Naive B cell (primary cell): ENCODE measurements at places on chromosomes 2 and 18.

DNA sequence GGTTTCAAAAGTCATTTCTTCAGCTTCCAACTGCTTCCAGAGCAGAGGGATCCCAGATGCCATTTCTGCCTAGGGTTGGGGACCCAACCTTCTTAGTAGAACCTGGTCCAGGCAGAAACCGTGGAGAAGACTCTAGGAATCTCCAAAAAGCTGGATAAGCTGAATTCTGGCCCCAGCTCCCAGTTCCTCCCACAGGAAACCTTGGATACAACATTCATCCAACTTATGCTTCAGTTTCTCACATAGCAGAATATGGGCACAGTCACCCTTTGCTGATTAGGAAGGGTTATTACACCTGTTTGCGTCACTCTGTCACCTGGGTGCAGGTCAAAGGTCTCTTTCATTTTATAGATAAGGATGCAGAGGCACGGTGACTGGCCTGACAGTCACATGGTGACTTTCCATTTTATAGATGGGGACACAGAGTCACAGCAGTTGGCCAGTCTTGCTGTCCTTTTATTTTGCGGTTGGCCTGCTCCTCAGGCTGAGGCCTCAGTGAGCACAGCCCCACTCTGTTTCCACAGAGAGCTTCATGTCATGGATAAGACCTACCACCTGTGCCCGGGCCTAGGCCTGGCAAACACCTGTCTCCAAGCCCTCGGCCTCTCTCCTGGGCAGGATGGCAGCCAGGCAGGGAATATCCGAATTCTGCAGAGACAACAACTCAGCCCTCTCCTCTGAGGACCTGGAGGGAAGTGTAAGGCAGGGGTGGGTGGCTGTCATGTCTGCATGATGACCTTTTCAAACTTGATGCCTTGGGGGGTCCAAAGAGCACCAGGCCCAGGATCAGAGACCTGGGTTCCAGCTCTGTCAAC lies 148.8 kb downstream of the SMAD7 start:
- DNase-seq, result no peak
- no peak overlapping the region for H3K4me3 ChIP-seq
- peak overlapping the region; percentile 41 for H3K27ac ChIP-seq
- peaks cover 25% of the 10 kb centered on the region for H3K4me1 ChIP-seq
- H3K27me3 ChIP-seq, result no peaks in the 10 kb centered on the region

GRCh38 chr2:66576311-66576560 lies 141.3 kb downstream of the MEIS1 start:
- H3K4me1 ChIP-seq, result peaks cover 33% of the 10 kb centered on the region
- H3K36me3 ChIP-seq, result no peaks in the 10 kb centered on the region
- no peak overlapping the region for H3K4me3 ChIP-seq
- H3K27ac ChIP-seq, result no peak overlapping the region

DNA sequence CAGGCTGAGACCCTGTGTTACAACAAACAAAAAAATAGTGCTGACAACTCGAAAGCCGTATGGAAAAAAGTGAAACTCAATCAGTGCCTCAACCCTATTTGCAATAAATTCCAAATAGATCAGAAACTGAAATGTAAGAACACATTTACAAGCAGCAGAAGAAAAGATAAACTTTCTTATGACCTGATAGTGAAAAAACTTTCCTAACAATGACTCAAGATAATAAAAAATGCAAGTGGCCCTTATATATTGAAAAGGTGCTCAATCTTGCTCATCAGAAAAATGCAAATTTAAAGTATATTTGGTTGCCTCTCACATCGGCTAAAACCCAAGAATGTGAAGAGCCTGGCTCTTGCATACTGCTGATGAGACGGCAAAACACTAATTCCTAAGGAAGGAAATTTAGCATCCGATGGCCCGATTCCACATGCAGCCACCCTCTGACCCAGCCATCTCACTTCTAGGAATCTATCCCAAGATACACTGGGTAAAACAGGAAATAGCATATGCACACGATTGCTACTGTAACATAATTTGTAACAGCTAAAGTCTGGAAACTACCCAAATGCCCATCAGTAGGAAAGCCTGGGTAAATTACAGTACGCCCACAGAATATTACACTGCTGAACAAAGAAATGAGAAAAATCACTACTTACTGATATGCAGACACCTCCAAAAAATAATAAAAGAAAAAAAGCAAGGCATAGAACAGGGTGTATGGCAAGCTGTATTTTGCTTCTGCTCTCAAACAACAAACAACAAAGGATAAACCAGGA lies 56.8 kb downstream of the HDLBP start:
- H3K27me3 ChIP-seq, result no peaks in the 10 kb centered on the region
- H3K4me1 ChIP-seq, result no peaks in the 10 kb centered on the region

- DNase-seq, result no peak
- peak overlapping the region; percentile 94 for H3K27ac ChIP-seq
- peaks cover 4% of the 10 kb centered on the region for H3K36me3 ChIP-seq
- peak overlapping the region; percentile 98 for H3K4me3 ChIP-seq
- H3K4me1 ChIP-seq, result peaks cover 32% of the 10 kb centered on the region
Measured at GRCh38 chr18:13138420-13139139, 80.0 kb upstream of the LDLRAD4 start.
